ENCODE measurements at places on chromosomes 6 and 20. TPM values are rescaled to one million over a fixed set of nuclear protein-coding genes. Genes with fewer than 3 reads are reported as not detected.

Gene CRYBG1
- 62.7 TPM for total RNA-seq

Gene HLA-DPA1
- 276 TPM for total RNA-seq

Gene ZFAND3
- total RNA-seq: 34.4 TPM

Gene GJA10
- 0.35 TPM for total RNA-seq

Gene SLA2
- 140 TPM for total RNA-seq

Gene POLR1C
- total RNA-seq: 48.2 TPM

Gene FKBP1C
- total RNA-seq: 0.68 TPM

Gene LY6G5B
- 25.0 TPM for total RNA-seq

All from activated CD8-positive, alpha-beta memory T cell treated with anti-CD3 and anti-CD28 coated beads, Interleukin-2, amount 10 ng/mL, durations not matched to agents 7 days and 5 days (primary cell).